ENCODE measurements at places on chromosomes 4 and X.

DNA sequence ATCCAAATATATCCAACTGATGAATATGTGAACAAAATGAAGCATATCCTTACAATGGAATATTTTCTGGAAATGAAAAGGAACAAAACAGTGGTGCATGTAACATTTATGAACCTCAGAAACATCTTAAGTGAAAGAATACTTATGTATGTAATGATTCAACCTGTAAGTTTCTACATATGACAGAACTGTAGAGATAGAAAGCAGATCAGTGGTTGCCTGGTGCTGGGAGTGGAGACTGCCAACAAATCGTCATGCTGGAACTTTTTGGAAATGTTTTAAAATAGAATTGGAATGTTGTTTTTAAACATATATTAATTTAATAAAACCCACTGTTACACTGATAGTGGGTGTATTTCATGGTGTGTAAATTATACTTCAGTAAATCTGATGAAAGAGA, 667.5 kb downstream of the RAPGEF2 start:
- no peak for DNase-seq

GRCh38 chr4:14419516-14419915, 582.8 kb upstream of the CPEB2 start:
- DNase-seq = no peak

DNA sequence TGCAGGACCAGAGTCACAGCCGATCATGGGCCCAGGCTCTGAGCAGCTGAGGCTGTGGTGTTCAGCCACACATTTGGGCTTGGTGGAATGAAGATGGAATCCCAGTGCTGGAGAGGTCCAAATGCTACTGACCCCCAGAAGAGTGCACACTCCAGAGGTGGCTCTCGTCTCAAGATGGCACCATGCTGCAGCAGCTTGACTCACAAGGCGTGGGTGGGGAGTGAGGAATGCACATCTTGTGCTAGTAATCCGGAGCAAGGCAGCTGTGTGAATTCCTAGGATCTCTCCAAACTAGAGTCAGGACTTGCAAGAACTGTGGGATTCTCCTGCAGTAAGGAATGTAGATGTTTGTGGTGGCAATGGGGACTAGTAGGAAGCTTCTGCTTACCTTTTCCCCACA, 28.7 kb downstream of the RAB28 start:
- DNase-seq = no peak

GRCh38 chr4:9918484-9918883, 102.8 kb downstream of the SLC2A9 start:
- DNase-seq = no peak

DNA sequence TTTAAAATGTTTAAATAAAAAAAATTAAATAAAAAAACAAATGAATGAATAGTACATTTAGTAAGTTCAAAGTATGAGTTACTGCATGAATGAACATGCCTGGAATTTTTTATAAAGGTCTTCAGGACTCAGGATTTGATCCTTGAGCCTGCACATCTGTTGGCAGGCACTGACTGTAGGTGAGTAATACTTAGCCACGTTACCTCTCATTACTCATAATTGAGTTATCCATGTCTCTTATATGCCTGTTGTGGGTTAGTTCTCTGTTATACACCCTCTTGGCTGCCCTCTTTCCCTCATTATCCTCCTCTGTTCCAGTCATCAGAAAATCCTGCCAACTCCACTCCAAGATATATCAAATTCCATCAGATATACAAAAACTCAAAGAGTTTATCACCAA, 276.0 kb downstream of the FBXW7 start:
- DNase-seq = no peak

DNA sequence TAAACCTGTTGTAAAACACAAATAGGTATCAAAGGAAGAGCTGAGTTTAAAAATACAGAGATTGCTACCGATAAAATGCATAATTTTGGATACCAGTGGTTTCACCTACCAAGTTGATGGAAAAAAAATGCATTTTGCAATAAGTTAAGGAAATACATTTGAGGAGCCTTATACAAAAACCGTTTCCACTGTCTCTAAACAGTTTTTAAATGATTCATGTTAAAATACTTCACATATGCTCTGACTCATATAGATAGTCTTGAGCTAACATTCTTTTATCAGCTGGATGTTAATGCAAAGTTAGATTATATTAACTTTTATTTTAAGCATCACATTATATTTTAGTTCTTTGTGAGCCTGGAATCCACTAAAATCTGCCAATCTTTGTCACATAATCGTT, 50.6 kb upstream of the ANKRD17 start:
- DNase-seq = no peak

- DNase-seq = no peak
Measured at GRCh38 chr4:48967101-48967500, 19.0 kb upstream of the CWH43 start.

GRCh38 chrX:129833153-129833990, 10.3 kb downstream of the ZDHHC9 start:
- DNase-seq = no peak
